ENCODE measurements at places on chromosomes 4 and X.

DNA sequence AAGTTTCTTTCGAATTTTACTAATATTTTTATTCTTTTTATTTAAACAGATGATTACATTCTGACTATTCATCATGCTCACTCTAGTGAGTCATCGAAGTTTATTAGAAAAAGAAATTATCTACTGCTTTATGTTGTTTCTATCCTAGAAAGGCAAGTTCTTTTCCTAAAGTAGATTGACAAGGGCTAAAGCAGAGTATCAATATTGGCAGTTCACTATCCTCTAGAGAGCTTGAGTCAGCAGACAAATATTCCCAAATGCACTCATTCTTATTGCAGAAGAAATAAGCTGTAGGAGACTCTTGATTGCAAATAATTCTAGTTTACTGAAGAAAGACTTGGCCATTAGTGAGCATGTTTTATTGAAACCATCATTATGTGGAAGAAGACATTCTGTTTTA lies 911.8 kb downstream of the CENPC start:
- no peak for DNase-seq

- no peak for DNase-seq
These were observed 420.4 kb upstream of the CTSO start for GRCh38 chr4:156374069-156374468.

- no peak for DNase-seq
These were observed 50.5 kb downstream of the KCNIP4 start for GRCh38 chr4:21898101-21898500.

DNA sequence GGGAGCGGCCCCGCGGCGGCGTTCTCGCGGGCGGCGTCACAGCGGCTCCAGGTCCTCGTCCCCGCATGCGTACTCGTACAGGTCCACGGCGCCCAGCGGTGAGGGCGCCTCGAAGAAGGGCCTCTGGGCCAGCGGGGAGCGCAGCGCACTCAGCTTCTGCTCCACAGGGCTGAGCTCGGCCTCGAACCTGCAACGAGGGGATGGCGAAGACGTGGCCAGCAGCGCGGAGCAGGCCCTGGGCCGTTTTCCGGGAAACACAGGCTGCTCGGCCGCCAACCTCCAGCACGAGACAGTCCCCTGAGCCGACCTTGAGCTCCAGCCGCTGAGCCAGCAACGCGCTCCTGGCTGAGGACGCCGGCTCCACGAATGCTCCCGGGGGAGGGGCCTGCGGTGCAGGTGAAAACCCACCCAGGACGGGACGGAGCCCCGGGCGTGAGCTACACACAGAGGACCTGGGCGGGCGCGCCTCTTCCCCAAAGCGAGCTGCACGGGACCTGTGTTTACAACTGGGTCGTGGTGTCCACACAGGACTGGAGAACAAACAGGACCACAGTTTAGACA lies 15.8 kb upstream of the GTPBP6 start:
- no peak for DNase-seq

GRCh38 chr4:97349468-97350186 lies 793.6 kb downstream of the STPG2 start:
- no peak for DNase-seq

- DNase-seq: no peak
These were observed 2.7 kb upstream of the UGT8 start for GRCh38 chr4:114595921-114596320.

GRCh38 chr4:108519208-108519833 lies 101.1 kb upstream of the RPL34 start:
- DNase-seq: no peak

- DNase-seq: no peak
These were observed 96.0 kb downstream of the DHRSX start for GRCh38 chrX:2404776-2405175.

- DNase-seq: no peak
These were observed 205.9 kb upstream of the VCX start for GRCh38 chrX:7637066-7637465.

DNA sequence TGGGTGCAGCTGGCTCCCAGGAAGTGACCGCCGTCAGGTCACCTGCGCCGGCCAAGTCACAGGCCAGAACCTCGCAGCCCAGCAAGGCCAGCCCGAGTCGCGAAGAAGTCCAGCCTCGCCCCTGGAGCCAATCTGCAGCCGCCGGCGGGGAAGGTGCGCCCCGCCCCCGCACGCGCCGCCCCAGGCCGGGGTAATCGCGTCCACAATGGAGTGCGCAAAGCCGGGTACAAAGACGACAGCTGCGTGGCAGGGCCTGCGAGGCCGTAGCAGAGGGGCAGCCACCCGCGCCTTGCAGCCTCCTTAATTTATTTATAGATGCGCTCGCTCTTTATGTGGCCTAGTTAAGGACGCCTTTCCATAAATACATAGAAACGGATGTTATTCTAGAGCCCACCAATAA lies 139.4 kb upstream of the CPEB2 start:
- DNase-seq: no peak

DNA sequence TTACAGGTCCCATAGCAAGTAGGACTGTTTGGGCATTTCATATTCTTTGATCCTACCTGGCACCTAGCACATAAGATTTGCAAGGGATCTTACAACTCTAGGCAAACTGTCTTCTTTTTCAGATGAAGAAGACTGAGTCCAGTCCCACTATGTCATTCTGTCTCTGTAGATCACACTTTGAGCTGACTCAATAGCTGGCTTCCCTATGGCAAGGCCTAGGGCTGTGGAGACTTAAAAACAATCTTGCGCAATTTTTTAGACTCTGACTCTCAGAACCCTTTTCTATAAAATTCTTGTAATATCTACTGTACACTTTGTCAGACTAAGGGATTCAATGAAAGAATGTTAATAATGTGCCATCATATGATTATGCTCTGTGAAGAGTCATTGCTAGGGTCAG lies 26.7 kb downstream of the OTC start:
- no peak for DNase-seq

DNA sequence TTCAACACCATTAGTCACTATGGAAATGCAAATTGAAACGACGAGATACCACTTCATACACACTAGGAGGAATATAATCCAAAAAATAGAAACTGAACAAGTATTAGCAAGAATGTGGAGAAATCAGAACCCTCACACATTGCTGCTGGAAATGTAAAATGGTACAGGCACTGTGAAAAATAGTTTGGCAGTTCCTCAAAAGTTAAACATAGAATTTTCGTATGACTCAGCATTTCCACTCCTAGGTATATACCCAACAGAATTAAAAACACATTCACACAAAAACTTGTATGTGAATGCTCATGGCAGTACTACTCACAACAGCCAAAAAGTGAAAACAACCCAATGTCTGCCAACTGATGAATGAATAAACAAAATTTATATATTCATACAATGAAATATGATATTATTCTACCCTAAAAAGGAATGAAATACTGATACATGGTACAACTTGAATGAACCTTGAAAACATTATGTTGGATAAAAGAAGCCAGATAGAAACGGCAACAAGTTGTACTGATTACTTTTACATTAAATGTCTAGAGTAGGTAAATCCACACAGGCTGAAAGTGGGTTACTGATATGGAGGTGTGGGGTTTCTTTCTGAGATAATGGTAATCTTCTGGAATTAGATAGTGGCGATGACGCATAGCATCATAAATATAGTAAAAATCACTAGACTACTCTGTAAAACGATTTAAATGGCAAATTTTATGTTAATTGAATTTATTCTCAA lies 22.3 kb downstream of the TEC start:
- DNase-seq: no peak

DNA sequence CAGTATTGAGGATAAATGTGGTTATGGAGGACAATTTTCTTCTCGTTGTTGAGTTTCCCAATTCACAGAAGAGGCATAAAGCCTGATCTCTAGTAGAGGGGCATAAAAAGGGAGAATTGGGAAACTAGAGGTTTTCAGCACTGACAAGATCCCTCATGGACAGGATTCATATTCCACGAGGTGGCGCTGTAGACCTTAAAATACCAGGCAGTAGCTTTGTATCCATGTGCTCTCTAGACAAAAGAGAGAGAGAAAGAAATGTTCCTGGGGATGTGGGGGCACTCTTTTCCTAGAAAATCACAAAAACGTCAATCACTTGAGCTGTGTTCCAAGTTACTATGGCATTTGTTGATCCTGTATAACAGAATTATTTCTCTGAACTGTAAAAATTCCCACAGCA lies 128.3 kb downstream of the MAGEE1 start:
- no peak for DNase-seq

DNA sequence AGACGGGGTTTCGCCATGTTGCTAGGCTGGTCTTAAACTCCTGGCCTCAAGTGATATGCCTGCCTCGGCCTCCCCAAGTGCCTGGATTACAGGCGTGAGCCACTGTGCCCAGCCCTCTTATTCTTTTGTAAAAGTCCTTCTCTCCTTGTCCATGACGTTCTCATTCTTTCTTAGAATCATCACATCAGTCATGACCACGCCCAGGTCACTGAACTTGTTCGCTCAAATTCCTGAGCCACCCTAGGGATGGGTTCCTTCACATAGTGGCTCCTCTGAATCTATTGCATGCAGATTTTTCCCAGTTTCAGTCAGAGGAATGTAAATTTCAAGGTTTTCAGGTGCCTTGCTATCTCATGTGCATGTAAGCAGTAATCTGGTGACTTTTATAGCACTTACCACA lies 15.7 kb downstream of the JADE1 start:
- no peak for DNase-seq

DNA sequence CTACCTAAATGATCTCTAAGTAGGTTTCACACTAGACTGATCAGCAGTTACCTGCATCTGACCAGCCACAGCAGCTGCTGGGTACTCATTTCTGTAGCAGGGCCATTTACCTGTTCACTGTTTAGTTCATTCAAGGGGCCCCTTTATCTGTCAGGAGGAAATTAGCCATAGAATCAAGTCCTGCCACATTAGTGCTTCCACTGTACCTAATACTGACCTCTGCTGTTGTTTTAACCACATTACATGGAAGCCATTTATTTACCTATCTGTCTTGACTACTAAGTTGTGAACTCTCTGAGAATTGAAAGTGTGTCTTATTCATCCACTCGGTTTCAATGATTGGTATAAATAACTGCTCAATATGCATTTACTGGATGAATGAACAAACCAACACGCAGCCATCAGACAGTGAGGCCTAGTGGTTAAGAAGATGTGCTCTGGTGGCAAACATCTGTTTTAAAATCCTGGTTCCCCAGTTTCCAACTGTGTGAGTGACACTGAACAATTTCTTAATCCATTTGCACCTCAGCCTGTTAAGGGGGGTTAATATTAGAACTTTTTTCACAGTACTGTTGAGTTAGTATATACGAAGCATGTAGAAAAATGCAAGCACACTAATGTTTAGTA lies 30.0 kb upstream of the ANXA5 start:
- no peak for DNase-seq

- DNase-seq: no peak
These were observed 2.8 kb downstream of the FGFBP1 start for GRCh38 chr4:15935504-15936402.

DNA sequence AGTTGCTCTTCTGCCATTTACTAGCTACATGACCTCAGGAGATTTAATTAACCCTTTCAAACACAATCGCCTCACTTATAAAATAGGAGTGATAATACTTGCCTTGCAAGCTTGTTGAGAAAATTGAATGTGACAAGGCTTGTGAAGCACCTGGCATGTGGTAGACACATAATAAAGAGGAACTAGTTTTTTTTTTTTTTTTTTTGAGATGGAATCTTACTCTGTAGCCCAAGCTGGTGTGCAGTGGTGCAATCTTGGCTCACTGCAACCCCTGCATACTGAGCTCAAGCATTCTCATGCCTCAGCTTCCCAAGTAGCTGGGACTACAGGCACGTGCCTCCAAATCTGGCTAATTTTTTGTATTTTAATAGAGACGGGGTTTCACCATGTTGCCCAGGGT lies 73.7 kb upstream of the STIM2 start:
- no peak for DNase-seq

GRCh38 chrX:21907260-21907659 lies 33.2 kb upstream of the SMS start:
- DNase-seq: no peak

GRCh38 chr4:43103048-43103447 lies 210.5 kb downstream of the GRXCR1 start:
- DNase-seq: no peak

DNA sequence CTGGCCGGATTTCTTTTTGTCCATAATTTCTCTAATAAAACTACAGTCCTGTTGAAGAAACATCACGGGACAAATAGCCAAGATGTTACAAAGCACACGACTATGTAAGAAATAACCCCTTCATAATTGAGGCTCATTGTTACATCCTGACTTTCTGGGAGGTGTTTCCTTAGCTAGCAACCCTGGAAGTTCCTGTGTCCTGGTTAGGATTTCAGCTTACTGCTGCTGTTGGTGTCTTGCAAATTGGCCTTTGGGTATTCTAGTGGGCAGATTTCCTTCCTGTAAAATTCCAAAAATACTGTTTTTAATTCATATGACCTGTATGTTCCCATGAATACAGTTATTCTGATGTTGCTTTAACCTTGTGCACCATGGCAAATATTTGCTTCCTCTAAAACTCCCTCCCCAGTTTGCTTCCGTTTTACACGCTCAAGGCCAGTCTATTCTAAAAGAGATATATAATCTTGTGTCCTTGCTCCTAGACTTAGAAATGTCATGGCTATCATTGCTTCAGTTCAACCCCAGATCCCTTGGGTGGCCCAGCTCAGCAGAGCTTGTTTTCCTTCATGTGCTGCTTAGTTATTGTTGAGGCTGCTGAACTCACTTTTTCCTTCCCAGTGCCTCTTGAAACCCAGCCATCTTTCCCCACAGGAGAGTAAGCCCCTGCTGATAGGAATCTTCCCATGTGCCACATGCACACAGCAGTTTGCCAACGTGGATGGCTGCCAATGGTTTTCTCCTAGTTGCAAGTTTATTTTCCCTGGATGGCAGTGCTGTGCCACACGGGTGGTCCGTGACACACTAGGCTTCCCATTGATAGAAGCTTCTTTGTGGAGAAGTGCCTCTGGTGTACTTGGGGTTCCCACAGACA lies 75.8 kb downstream of the TSPAN7 start:
- DNase-seq: no peak

DNA sequence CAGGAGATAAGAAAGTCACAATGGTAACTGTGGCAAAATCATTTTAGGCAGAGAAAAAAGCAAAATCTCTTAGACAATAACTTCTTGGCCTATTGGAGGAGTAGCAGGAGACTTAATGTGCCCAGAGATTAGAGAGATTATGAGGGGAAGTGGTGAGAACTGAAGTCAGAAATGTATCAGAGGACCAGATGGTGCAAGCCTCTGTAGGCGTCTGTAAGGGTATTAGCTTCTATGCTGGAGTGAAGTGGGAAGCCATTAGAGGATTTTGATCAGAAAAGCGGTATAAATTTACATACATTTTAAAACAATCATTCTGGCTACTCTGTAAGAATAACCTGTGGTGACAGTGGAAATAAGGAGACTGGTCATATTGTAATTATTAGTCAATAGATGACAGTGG lies 236.7 kb downstream of the FAT4 start:
- DNase-seq: no peak

DNA sequence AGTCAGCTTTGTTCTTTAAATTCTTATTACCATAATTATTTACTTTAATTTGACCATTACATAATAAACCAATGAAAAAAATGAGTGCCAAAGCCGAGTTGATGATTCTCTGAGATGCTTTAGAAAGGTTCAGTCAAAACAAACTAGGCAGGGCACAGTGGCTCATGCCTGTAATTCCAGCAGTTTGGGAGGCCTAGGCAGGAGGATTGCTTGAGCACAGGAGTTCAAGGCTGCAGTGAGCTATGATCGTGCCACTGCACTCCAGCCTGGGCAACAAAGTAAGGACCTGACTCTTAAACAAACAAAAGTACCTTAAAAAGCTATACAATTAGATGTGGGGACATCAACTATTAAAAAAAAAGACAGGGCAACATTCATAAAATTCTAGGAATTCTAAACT lies 75.0 kb downstream of the AFAP1 start:
- DNase-seq: no peak
